ENCODE measurements at places on chromosomes 5 and 9. TPM values are rescaled to one million over a fixed set of nuclear protein-coding genes. Genes with fewer than 3 reads are reported as not detected.
A peak's percentile ranks its signal among the peaks of the same experiment; 100 is the strongest.

- H3K27ac ChIP-seq, result no peak overlapping the region
- no peaks in the 10 kb centered on the region for H3K27me3 ChIP-seq
- H3K4me3 ChIP-seq, result no peak overlapping the region
- no peak for DNase-seq
Observed at GRCh38 chr5:169744336-169744735, 107.3 kb downstream of the DOCK2 start.

GRCh38 chr5:64769855-64770254 lies 1.1 kb downstream of the CWC27 start:
- peak overlapping the region; percentile 71 for H3K4me3 ChIP-seq
- peaks cover under 1% of the 10 kb centered on the region for H3K36me3 ChIP-seq
- no peaks in the 10 kb centered on the region for H3K27me3 ChIP-seq
- H3K27ac ChIP-seq, result no peak overlapping the region
- H3K4me1 ChIP-seq, result peaks cover 35% of the 10 kb centered on the region
- DNase-seq, result no peak

The SNCB gene
- total RNA-seq, result not detected

GRCh38 chr5:171816666-171817065 lies 31.0 kb downstream of the SMIM23 start:
- DNase-seq, result no peak
- H3K27me3 ChIP-seq, result no peaks in the 10 kb centered on the region
- no peaks in the 10 kb centered on the region for H3K36me3 ChIP-seq
- no peaks in the 10 kb centered on the region for H3K4me1 ChIP-seq

All from upper lobe of right lung (tissue), 1 donor.